Activated naive CD4-positive, alpha-beta T cell treated with anti-CD3 and anti-CD28 coated beads for 36 hours (primary cell): ENCODE measurements at places on chromosomes 5 and 9. TPM values are rescaled to one million over a fixed set of nuclear protein-coding genes. Genes with fewer than 3 reads are reported as not detected.

The CDH10 gene
- total RNA-seq = not detected

The AKNA gene
- total RNA-seq = 118 TPM

The CEP78 gene
- 39.7 TPM for total RNA-seq

The DBH gene
- not detected for total RNA-seq

The TEX48 gene
- total RNA-seq = not detected

The PIP5KL1 gene
- total RNA-seq = 1.1 TPM

The FOXD4L3 gene
- total RNA-seq = not detected

The MOB3B gene
- 3.2 TPM for total RNA-seq

The COMMD10 gene
- 30.9 TPM for total RNA-seq

DNA sequence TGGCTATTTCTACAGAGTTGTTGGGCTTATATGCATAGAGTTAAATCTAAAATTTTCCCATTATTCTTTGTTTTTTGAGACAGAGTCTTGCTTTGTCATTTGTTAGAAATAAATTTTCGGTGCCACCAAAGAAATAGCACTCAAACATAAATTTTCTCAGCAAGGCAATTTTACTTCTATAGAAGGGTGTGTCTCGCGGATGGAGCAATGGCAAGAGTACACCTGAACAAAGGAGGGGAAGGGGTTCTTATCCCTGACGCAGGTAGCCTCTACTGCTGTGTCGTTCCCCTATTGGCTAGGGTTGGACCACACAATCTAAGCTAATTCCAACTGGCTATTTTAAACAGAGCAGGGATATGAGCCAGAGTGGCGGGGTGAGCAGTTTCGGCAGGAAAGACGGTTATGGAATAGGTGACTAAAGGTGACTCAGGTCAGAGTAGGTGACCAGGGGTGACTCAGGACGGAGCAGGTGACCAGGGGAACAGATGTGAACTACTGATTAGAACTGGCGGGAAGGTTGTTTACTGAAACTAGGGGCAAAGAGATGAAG is 57.2 kb downstream of the C9orf85 start:
- DNase-seq = no peak

DNA sequence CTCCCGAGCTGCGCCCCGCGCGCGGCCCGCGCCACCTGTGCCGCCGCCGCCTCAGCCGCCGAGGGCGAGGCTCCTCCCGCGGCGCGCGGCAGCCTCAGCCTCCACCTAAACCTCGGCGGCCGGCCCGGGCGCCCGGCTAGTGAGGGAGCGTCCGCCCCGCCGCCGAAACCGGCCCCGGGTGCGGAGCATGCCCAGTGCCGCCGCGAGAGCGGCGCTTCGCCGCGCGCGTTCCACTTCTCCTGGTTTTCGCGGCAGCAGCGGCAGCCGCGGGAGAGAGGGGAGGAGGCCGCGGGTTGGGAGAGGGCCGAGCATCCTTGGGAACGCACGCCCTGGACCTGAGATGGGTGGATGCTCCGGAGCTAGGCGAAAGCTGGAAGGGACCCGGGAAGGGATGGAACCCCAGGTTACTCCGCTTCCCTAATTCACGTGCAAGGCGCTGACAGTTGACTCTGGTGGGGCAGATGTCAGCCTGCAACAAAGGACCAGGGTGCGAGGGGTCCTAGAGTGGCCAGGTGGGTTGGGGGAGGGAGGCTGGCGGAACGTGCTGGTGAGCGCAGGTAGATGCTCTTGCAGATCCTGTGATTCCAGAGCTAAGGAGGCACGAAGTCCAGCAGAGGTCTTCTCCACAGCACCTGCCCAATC is at the start of gene CTNND2:
Gene CTNND2 (minus strand): TSS at position 182 of the 642 bp plus-strand sequence. CDS start 593 bp downstream, outside the sequence.
- no peak for DNase-seq

GRCh38 chr5:55903121-55903701 is 52.1 kb downstream of the IL31RA start:
- peak; percentile 84 for DNase-seq

- no peak for DNase-seq
Observed at GRCh38 chr5:1881731-1882336, 891 bp downstream of the IRX4 start.

GRCh38 chr9:84751921-84752320 is 82.4 kb downstream of the NTRK2 start:
- DNase-seq = no peak
